ENCODE measurements at places on chromosomes 2 and 18.
A peak's percentile ranks its signal among the peaks of the same experiment; 100 is the strongest.

DNA sequence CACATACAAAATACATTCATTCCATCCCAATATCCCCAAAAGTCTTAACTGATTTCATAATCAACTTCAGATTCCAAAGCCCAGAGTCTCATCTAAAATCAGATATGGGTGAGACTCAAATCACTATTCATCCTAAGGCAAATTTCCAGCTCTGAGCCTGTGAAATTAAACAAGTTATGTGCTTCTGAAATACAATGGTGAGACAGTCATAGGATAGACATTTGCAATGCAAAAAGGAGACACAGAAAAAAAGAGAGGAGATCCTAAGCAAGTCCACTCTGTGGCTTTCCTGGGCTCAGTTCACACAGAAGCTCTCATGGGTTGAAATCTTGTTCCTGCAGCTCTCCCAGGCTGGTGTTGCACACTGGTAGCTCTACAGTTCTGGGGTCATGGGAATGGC lies 18.3 kb downstream of the ZNF892 start:
- H3K4me1 ChIP-seq: no peaks in the 10 kb centered on the region
- DNase-seq: no peak
- H3K27me3 ChIP-seq: no peaks in the 10 kb centered on the region
- no peak overlapping the region for H3K27ac ChIP-seq
- peaks cover 3% of the 10 kb centered on the region for H3K36me3 ChIP-seq

- no peaks in the 10 kb centered on the region for H3K27me3 ChIP-seq
- H3K36me3 ChIP-seq: no peaks in the 10 kb centered on the region
Observed at GRCh38 chr2:142307616-142308115, 176.8 kb upstream of the LRP1B start.

- H3K36me3 ChIP-seq: no peaks in the 10 kb centered on the region
- DNase-seq: no peak
- peaks cover 9% of the 10 kb centered on the region for H3K27me3 ChIP-seq
- H3K4me1 ChIP-seq: no peaks in the 10 kb centered on the region
- H3K4me3 ChIP-seq: no peak overlapping the region
- H3K27ac ChIP-seq: no peak overlapping the region
Observed at GRCh38 chr2:189519631-189520387, 60.8 kb downstream of the SLC40A1 start.

DNA sequence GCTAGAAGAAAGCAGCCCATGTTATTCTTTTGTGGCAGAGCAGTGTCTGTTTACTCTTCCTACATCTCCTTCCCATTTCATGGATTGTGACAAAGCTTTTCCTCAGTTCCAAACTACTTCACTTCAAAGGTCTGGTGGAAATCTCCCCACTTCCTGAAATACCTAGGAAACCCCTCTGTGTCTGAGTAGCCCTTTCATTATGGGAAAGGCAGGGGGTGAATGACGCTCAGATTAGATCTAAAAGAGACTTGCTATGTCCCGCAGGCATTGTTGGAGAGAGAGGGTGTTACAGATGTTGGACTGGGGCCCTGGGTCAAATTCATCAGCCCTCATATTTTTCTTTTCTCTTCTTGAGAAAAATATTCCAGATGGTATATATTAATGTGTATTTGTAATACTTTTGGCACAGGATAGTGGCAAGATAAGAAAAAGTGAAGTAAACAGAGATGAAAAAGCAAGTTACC lies 675.0 kb downstream of the IRS1 start:
- H3K4me1 ChIP-seq: no peaks in the 10 kb centered on the region
- no peak for DNase-seq
- H3K36me3 ChIP-seq: no peaks in the 10 kb centered on the region
- no peak overlapping the region for H3K4me3 ChIP-seq
- H3K27ac ChIP-seq: no peak overlapping the region

GRCh38 chr2:230324503-230324902 lies 2.5 kb upstream of the SP140L start:
- H3K27me3 ChIP-seq: no peaks in the 10 kb centered on the region
- H3K4me1 ChIP-seq: peaks cover 62% of the 10 kb centered on the region
- H3K36me3 ChIP-seq: peaks cover 22% of the 10 kb centered on the region
- H3K27ac ChIP-seq: no peak overlapping the region

- no peak overlapping the region for H3K27ac ChIP-seq
- DNase-seq: no peak
- H3K4me3 ChIP-seq: no peak overlapping the region
- H3K36me3 ChIP-seq: no peaks in the 10 kb centered on the region
Observed at GRCh38 chr2:42714686-42715085, 49.2 kb downstream of the OXER1 start.

- peaks cover 18% of the 10 kb centered on the region for H3K27me3 ChIP-seq
- H3K36me3 ChIP-seq: peaks cover 2% of the 10 kb centered on the region
- DNase-seq: no peak
- H3K4me3 ChIP-seq: no peak overlapping the region
Observed at GRCh38 chr18:25177631-25178030, 174.3 kb downstream of the ZNF521 start.

DNA sequence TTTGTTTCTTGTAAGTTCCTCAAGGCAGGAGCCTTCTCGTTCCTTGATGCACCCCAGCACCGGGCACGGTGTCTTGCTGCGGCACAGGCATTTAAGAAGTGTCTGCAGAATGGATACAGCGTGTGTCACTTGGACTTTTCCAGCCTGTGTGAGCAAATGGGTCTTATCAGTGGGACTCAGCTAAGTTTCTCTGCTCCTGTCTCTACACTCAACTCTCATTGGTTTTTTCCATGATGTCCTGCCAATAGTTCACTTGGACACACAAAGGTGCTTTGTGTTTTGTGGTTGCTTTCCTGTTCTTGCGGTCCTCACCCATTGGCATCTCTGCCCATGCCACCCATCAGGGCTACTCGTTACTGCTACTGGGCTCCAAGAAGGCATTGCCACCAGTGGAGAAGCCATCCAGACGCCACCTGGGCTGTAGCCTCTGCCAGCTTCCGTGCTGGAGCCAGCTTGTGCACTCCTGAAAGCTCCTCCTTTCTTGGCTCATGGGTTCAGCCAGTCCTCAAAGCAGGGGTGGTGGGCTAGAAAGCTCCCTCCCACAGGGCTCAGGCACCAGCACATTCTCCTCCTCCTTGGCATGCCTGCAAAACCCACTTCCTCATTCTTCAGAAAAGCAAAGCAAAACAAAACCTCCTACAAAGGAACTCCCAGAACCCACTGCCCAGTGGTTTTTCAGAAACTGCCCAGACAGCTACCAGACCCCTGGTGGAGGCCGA lies 41.4 kb downstream of the IL1R2 start:
- H3K27me3 ChIP-seq: peaks cover 21% of the 10 kb centered on the region
- DNase-seq: no peak
- peaks cover 3% of the 10 kb centered on the region for H3K36me3 ChIP-seq

- no peak overlapping the region for H3K27ac ChIP-seq
- no peak for DNase-seq
- H3K4me3 ChIP-seq: no peak overlapping the region
- H3K27me3 ChIP-seq: no peaks in the 10 kb centered on the region
Observed at GRCh38 chr2:23685181-23685580, 241.7 kb downstream of the ATAD2B start.

DNA sequence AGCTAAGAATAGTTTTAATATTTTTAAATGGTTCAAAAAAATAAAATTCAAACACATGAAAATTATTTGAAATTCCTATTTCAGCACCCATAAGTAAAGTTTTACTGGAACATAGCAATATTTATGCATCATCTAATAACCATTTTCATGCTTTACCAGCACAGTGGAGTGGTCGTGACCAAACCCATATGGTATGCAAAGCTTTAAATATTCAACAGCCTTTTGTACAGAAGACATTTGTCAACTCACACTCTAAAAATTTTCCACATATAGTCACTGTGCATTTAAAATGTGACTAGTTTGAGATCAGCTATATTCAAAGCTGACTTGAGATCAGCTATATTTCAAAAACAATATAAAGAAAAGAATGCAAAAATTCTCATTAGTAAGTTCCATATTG lies 46.2 kb downstream of the PUM2 start:
- DNase-seq: no peak
- H3K4me3 ChIP-seq: no peak overlapping the region
- H3K4me1 ChIP-seq: peaks cover 8% of the 10 kb centered on the region
- peak overlapping the region; percentile 26 for H3K27ac ChIP-seq
- H3K27me3 ChIP-seq: no peaks in the 10 kb centered on the region

DNA sequence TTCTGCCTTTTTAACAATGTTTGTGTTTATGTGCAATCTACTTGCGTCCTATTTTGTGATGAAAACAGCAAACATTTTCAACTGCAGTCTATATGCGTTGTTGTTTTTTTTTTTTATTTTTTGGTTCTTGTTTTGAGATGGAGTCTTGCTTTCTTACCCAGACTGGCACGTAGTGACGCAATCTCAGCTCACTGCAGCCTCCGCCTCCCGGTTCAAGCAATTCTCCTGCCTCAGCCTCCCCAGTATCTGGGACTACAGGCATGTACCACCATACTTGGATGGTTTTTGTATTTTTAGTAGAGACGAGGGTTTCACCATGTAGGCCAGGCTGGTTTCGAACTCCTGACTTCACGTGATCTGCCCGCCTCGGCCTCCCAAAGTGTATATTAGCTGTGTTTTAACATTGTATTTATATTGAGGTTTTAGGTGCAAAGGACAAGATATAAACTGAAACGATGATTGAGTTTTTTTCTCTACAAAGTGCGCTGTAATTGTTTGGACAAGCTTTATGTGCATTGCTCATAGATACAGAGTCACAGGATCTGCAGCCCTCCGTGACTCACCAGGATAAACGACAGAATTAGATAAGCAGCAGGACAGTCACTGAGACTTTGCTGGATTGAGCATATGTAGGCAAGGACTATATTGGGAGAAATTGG lies 17.4 kb downstream of the CDH7 start:
- H3K4me1 ChIP-seq: no peaks in the 10 kb centered on the region
- DNase-seq: no peak
- H3K27me3 ChIP-seq: no peaks in the 10 kb centered on the region
- H3K4me3 ChIP-seq: no peak overlapping the region
- H3K36me3 ChIP-seq: no peaks in the 10 kb centered on the region

GRCh38 chr2:218733171-218734021 lies 22.8 kb downstream of the TTLL4 start:
- H3K27me3 ChIP-seq: no peaks in the 10 kb centered on the region
- no peak overlapping the region for H3K4me3 ChIP-seq
- DNase-seq: no peak
- H3K36me3 ChIP-seq: peaks cover 10% of the 10 kb centered on the region
- peaks cover 11% of the 10 kb centered on the region for H3K4me1 ChIP-seq
- H3K27ac ChIP-seq: no peak overlapping the region

GRCh38 chr2:68365087-68365486 lies at the start of gene PLEK:
Gene PLEK, plus strand, starts transcription at chr2:68365282. Its CDS starts 70 bp downstream, at chr2:68365352.
- H3K4me3 ChIP-seq: peak within 1 kb of the TSS; percentile 98
- no peaks in the 10 kb centered on the region for H3K27me3 ChIP-seq
- DNase-seq: no peak
- peaks cover 67% of the 10 kb centered on the region for H3K4me1 ChIP-seq
- H3K36me3 ChIP-seq: peaks cover 35% of the 10 kb centered on the region

- peaks cover 13% of the 10 kb centered on the region for H3K27me3 ChIP-seq
- no peak overlapping the region for H3K4me3 ChIP-seq
- H3K4me1 ChIP-seq: peaks cover under 1% of the 10 kb centered on the region
Observed at GRCh38 chr2:150480971-150481830, 6.3 kb downstream of the RND3 start.

DNA sequence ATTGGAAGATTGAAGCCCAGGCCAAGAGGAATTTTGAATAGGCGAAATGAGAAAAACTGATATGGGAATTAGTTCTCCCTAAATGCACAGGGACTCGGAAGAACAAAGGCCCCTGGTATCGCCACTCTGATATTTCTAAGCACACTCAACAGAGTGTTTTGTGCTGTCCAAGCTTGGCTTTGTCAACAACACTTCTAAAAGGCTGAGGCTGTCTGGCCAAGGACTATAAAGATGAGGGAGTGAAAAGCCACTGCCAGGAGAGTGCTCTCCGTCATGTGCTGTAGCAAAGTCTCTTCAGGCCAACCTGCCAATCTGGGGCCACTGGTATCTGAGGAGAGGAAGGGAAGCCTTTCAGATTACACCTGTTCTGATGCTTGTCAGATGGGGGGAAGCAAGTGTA lies 611.2 kb upstream of the PIK3C3 start:
- no peaks in the 10 kb centered on the region for H3K36me3 ChIP-seq
- no peaks in the 10 kb centered on the region for H3K4me1 ChIP-seq
- no peak for DNase-seq
- no peak overlapping the region for H3K4me3 ChIP-seq

- peaks cover 5% of the 10 kb centered on the region for H3K4me1 ChIP-seq
- H3K27ac ChIP-seq: peak overlapping the region; percentile 38
- no peaks in the 10 kb centered on the region for H3K27me3 ChIP-seq
- no peak for DNase-seq
- no peaks in the 10 kb centered on the region for H3K36me3 ChIP-seq
- H3K4me3 ChIP-seq: peak overlapping the region; percentile 24
Observed at GRCh38 chr2:197869501-197870111, 65.2 kb downstream of the PLCL1 start.

DNA sequence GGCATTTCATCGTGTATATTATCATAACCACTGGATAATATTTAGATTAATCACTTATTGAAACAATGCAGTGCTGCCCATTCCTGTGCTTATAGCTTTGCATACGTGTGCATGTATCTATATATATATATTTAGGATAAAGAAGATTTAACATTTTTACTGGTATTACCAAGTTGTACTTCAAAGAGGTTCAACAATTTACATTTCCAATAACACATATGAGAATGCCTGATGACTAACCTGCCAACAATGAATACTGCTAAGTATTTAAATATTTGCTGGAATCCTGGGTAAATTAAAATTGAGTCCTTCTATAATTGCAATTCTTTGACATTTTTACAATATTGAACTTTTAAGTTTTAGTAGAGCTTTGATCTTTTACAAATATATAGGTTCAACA lies 111.4 kb downstream of the SLC39A10 start:
- H3K4me3 ChIP-seq: no peak overlapping the region
- H3K27me3 ChIP-seq: no peaks in the 10 kb centered on the region
- H3K4me1 ChIP-seq: no peaks in the 10 kb centered on the region
- H3K36me3 ChIP-seq: no peaks in the 10 kb centered on the region
- no peak for DNase-seq
- no peak overlapping the region for H3K27ac ChIP-seq

DNA sequence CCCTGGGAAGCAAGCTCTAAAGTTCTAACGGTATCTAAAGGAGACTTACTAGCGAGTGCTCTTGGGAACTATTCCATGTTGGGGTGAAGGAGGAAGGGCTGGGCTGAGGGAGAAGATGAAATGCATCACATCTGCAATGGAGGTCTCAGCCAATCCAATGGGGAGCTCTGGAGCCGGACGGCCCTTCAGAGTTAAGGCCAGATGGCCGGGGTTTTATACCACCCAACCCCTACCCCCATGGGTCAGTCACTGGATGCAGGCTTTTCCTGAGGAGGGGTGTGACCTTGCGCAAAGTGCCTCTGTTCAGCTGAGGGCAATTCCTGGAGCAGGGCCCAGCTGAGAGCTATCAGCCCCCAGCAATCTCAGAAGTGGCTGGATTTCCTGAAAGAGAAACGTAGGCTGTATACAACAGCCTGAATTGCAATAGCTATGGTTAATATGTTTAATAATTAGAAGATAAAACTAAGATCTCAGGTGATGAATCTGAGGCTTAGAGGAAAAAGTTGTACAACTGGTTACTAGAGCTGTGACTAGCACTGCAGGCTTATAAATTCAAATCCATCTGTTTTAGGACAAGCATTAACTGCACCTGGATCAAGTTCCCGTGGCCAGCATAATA lies 21.6 kb downstream of the EIPR1 start:
- DNase-seq: no peak
- no peaks in the 10 kb centered on the region for H3K27me3 ChIP-seq
- peak overlapping the region; percentile 13 for H3K27ac ChIP-seq
- H3K4me1 ChIP-seq: peaks cover 22% of the 10 kb centered on the region
